ENCODE measurements at places on chromosomes 4 and X.

GRCh38 chr4:10582059-10582686 lies 102.4 kb downstream of the CLNK start:
- DNase-seq, result no peak

DNA sequence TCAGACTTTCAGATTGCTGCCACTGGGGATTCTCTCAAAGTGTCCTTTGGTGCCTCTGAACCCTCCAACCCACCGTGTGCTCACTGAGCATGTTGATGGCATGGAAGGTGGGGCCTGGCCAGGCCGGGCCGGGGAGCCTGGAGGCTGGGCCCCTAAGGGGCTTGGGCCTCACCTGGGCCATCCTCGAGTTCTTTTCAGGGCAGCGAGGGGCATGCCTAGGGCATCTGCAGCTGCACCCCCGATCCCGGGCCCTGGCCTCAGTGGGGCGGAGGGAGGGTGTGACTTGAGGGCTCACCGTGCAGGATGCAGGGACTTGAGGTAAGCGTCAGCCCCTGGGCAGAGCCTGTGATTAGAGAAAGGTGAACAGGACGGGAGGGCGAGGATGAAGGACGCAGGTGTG lies 1.6 kb upstream of the SH3TC1 start:
- no peak for DNase-seq

DNA sequence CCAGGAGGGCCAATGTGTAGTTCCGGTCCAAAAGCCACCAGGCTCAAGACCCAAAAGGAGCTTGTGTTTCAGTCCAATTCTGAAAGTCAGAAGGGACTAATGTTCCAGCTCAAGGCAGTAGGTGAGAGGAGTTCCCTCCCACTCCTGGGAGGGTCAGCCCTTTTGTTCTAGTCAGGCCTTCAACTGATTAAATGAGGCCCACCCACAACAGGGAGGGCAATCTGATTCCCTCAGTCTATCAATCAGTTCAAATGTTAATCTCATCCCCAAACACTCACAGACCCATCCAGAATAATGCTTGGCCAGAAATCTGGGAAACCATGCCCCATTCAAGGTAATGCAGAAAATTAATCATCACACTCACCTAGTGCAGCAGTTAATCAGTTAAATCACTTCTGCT lies 35.8 kb upstream of the RASGEF1B start:
- DNase-seq, result no peak

DNA sequence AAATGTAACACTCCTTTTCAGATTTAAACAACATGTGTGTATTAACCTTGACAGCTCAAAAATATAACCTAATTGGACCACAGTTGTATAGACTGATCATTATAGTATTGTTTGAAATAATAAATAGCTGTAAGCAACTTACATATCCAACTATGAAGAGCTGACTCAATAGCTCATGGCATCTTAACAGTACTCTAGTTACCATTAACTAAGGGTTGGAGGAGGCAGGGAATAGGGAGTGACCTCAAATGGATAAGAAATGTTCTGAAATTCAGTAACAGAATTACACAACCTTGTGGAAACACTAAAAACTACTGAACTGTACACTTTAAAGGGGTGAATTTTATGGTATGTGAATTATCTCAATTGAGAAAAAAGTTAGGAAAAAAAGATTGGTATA lies 136.5 kb upstream of the CPEB2 start:
- DNase-seq, result no peak

DNA sequence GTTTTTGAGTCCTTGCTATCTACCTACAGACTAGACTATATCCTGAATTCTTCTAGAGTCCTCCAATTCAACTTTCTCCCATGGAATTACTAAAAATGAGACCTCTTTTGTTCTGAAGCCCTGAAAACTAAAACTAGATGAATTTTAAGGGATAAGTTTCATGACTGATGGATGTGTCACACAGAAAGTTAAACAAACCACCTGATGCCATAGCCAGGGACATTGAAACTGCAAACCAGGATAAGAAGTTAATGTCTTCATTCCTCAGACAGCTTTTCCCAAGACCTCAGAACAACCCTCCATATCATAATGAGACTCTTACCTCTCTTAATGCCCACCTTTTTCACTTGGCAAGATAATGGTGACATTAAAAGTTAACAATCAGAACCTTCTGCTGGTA lies 81.5 kb upstream of the PTPN13 start:
- no peak for DNase-seq

DNA sequence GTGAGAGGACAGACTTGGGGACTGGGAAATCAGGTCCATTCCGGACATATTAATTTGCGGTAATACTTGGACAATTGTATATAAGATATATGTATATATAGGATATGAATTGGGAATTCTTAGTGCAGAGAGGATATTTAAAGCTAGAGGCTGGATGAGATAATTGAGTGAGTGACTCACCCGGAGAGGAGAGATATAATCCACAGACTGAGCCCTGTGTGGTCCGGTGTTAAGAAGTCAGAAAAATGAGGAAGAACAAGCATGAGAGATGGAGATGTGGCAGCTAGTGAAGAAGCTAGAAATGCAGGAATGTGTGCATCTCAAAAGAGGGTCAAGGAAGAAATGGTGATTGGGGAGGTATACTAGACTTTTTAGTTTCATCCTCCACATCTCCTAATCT lies 336.2 kb downstream of the SLC7A11 start:
- DNase-seq, result no peak

GRCh38 chr4:185412412-185412811 lies 13.4 kb downstream of the UFSP2 start:
- DNase-seq, result no peak

DNA sequence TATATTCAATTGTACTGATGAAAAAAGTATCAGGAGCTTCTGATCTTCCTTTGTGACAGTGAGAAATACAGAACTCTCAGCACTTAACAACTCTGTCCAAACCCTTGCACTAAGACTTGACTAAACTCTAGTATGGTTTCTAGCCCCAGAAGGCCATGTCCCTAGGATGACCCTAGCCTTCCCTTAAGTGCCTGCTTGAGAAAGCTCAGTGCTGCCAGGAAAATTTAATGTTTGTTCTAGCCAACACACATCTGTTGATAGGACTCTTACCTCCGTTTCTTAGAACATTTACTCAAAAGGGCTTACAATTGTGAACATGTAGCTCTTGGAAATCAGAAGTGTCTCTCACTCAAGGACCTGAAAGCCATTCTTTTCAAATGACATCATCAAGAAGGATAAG lies 1055.2 kb upstream of the FTHL17 start:
- no peak for DNase-seq

- DNase-seq, result no peak
Observed at GRCh38 chr4:57777876-57778275, 667.7 kb upstream of the IGFBP7 start.

DNA sequence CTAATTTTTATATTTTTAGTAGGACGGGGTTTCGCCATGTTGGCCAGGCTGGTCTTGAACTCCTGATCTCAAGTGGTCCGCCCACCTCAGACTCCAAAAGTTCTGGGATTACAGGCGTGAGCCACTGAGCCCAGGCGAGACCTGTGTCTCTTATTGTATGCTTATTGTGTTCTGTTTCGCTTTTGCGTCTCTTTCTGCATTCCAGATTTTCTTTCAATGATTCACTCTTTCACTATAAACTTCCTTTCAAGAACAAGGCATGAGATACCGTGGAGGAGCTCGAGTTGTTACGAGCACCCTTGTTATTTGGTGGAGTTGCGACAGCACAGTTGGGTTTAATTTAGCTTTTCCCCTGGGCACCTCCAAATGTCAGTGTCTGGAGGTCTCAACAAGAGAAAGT lies 366.7 kb upstream of the FAT1 start:
- DNase-seq, result no peak

DNA sequence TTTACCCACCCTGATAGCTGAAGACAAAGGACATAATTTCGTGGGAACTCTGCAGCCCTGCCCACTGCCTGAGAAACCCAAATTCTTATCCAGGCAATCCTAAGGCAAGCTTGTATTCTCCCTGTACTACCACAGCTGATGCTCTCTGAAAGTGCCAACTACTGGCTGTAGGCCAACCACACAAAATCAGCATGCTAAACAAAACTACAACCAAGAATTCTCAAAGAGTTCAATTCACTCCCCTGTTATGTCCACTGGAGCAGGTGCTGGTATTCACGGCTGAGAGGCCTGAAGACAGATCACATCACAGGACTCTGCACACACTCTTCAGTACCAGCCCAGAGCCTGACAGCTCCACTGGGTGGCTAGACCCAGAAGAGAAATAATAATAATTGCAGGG lies 375.9 kb upstream of the NDST4 start:
- DNase-seq, result no peak

DNA sequence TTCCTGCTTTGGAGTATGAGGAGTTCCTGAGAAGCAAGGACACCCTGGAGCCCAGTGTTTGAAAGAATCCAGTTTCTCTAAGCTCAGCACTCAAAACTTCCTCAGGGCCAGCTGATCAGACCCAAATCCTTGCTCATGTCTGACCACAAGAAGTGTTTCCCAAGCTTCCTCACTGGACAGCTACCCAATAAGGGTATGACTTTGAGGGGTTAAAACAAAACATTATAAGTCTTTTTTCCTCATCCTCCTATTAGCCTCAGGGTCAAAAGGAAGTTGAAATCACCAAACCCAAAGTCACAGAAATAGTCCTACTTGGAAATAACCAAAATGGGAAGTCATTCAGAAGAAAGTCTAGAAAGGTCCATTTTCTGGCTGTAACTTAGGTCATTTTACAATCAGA lies 13.7 kb downstream of the ZBTB33 start:
- no peak for DNase-seq

GRCh38 chr4:24867766-24868296 lies 45.0 kb downstream of the CCDC149 start:
- no peak for DNase-seq

DNA sequence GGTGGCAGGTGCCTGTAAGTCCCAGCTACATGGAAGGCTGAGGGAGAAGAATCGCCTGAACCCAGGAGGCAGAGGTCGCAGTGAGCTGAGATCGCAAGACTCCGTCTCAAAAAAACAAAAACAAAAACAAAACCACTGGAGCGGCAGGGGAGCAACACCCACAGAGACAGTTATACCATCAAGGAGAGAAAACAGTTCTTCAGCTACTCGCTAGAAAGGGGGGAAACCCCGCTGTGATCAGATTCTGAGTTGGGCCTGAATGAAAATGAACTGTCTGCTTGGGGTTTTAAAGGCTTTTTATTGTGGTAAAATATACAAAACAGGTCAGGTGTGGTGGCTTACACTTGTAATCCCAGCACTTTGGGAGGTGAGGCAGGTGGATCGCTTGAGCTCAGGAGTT lies 16.8 kb upstream of the IRAK1 start:
- DNase-seq, result no peak

DNA sequence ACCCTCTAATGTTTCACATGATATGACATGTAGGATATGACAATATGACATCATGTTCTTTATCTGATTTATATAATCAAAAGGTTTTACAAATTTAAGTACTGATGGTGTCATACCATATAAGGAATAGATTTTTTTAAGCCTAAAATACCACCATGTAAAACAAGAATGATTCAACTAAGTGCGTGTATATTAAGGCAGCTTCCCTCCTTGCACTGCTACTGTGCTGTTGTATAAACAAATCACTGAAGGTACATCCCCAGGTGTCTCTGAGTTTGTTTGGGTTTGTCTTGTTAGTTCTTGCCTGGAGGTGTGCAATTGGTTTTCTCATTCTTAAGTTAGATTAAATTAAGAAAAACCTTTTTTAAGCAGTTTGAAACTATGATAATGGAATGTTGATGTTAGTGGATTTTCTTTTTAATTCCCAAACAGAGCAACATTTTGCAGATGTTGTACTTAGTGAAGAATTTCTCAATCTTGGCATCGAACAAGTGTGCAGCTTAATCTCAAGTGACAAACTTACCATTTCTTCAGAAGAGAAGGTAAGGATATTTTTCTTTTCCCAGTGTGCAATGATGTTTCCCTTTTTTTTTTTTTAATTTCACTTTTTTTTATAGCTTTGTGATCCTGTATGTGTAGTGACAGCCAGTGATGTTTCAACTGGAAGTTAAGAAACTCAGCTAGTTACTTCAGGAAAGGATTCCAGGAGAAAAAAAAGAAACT lies 33.4 kb upstream of the MSMO1 start:
- DNase-seq, result no peak

GRCh38 chrX:130109429-130110378 lies 593 bp downstream of the ELF4 start:
- DNase-seq, result no peak

GRCh38 chrX:15373976-15374375 lies 10.2 kb downstream of the VEGFD start:
- DNase-seq, result no peak

DNA sequence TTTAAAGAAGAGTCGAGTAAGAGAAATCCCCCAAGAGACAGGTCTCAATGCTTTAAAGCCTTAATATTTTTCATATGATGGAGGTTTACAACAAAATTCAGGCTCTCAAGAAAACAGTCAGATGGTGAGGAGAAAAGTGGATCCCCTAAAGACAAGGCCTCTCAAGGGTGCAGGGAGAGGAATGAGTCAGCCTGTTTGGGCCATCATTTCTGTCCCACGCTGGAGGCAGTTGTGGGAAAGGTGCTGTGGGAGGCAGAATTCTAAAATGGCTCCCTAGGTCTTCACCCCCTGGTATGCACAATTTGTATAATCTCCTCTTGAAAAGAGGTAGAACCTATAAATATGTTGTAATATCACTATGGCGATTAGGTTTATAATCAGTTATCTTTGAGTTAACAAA lies 4.6 kb upstream of the TIFA start:
- no peak for DNase-seq

GRCh38 chr4:140049849-140050637 lies 103.9 kb downstream of the MAML3 start:
- no peak for DNase-seq

DNA sequence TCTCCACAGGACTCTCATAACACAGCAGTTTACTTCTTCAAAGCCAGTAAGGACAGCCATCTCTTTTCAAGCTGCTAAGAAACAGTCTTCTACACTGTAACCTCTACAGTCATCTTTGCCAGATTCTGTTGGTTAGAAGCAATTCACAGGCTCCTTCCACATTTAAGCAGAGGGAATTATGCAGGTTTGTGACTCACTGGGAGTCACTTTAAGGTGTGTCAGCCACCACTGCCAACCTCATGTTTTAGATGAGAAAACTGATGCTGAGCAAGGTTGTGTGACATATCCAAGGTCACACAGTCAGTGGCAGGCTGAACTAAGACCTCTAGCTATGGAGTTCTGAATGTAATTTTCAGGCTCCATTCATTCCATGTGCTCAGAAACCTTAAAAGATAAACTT lies 143.5 kb downstream of the QDPR start:
- DNase-seq, result no peak
